ENCODE measurements at places on chromosomes 12 and 14.

DNA sequence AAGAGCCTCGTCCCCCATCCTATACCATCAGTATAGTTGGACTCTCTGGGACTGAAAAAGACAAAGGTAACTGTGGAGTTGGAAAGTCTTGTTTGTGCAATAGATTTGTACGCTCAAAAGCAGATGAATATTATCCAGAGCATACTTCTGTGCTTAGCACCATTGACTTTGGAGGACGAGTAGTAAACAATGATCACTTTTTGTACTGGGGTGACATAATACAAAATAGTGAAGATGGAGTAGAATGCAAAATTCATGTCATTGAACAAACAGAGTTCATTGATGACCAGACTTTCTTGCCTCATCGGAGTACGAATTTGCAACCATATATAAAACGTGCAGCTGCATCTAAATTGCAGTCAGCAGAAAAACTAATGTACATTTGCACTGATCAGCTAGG is 13.6 kb downstream of the ARHGAP5 start:
- DNase-seq, result no peak

DNA sequence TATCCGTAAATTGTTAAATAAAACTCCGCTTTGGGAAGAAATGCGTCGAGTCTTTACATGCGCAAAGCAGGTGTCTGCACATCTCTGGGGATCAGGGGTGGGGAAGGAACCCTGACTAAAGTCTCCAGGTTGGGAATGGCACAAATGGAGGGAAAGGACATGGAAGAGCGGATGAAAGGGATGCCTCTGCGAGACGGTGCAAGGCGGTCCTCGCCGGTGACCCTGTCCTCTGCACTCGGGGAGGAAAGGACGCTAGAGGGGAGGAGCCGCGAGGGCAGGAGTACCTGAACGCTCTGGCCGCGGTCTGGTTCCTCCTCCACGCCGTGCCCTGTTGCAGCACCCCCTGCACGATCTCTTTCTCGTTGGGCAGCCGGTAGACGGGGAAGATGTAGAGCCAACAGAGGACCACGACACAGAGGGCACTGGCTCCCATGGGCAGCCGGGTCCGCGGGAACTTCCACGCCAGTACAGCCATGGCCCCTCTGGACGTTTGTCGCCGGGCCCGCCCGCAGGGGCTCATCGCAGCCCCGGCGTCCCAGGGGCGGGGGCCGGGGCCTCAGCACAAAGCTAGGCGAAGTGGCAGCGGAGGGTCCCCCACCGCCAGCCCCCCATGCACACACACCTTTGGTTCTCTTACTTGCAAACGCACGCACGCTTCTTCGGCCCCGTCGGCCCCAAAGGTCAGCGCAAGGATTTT is 646 bp downstream of the ST8SIA1 start:
- DNase-seq, result peak; percentile 55

GRCh38 chr14:54606178-54606577 is 39.2 kb downstream of the SAMD4A start:
- DNase-seq, result peak; percentile 28

- no peak for DNase-seq
These were observed 1.9 kb downstream of the SPTB start for GRCh38 chr14:64877846-64878245.

- DNase-seq, result peak; percentile 39
These were observed 7.9 kb upstream of the ITFG2 start for GRCh38 chr12:2804393-2805142.

DNA sequence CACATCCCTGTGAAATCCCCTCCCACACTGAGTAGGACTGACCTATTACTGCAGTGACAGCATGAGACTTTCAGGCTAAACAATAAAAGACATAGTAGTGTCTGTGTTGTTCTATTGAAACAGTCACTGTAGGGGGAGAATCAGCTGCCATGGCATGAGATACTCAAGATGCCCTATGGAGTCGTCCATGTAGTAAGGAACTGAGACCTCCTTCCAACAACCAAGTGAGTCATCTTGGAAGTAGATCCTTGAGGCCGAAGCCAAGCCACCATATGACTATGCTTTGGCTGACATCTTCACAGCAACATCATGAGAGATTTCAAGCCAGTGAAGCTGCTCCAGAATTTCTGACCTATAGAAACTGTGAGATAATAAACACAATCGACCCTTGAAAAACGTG is 12.1 kb upstream of the LRP6 start:
- no peak for DNase-seq

- DNase-seq, result no peak
These were observed 27.4 kb upstream of the KLRB1 start for GRCh38 chr12:9634969-9635754.

- no peak for DNase-seq
These were observed 1204.8 kb downstream of the GALC start for GRCh38 chr14:86788224-86788623.

DNA sequence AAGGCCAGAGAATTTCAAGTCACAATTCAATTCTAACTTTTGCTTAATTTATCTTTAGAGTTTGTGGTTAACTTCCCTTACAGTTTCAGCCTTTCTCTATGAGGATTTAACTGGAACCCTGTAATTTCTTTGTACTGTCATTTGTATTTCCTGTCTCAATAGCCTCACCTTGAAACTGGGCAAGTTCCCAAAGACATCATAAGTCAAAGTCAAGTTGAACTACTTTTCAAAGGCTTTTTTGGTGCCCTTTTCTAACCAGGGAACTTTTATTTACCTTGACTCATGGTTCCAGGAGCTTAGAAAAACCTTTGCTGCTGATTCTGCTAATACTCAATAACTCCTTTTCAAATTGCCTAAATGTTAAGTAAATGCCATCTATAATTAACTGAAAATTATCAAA is 200.8 kb upstream of the KRR1 start:
- DNase-seq, result no peak

- peak; percentile 100 for DNase-seq
These were observed at the start of the genes DCAF11 and NRL for GRCh38 chr14:24114532-24115421. Gene DCAF11, plus strand, starts transcription at chr14:24114777. Its CDS starts 818 bp downstream, at chr14:24115595. Gene NRL, minus strand, starts transcription at chr14:24114949. Its CDS starts 32,101 bp downstream, at chr14:24082848.

DNA sequence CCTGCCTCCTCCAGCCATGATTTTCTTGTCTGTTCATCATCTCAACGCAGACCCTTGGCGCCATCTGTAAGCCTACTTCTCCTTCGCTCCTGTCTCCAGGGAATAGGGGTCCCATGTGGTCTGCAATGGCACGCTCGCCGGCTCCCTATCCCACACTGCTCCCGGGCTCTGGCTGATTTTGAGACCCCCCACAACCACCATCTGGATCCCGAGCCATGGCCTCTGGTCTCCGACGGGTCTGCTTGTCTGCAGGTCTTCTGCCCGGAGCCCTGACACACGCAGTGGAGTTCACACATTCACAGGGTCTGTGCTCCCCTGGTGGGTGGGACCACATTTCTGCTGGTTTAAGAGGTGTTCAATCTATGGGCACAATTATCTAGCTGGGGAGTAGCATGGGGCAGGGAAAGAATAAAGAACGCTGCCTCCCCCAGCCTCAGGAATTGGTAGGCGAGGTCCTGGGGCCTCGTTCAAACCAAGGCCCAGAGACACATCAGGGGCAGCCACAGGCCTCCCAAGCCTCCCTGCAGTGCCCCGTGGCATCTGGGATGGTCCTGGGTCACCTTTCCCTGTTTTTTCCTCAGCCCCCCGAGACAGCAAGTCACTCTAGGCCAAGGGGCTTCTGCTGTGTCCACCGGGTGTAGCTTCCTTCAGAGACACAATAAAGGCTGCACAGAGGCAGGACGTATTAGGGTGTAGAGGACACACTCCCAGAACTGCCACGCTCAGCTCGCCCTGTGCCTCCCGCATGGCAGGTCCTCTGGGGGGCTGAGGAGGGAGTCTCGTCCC is 21.5 kb downstream of the FZD10 start:
- DNase-seq, result no peak

- no peak for DNase-seq
These were observed 35.2 kb upstream of the LHX5 start for GRCh38 chr12:113506867-113507266.
